RCC 7860 (cell line): ENCODE measurements at places on chromosomes 7 and 10.

- DNase-seq = peak; percentile 13
Measured at GRCh38 chr7:33904681-33905388, 504 bp upstream of the BMPER start.

- no peak for DNase-seq
Measured at GRCh38 chr10:128382225-128382624, 256.0 kb upstream of the MKI67 start.

DNA sequence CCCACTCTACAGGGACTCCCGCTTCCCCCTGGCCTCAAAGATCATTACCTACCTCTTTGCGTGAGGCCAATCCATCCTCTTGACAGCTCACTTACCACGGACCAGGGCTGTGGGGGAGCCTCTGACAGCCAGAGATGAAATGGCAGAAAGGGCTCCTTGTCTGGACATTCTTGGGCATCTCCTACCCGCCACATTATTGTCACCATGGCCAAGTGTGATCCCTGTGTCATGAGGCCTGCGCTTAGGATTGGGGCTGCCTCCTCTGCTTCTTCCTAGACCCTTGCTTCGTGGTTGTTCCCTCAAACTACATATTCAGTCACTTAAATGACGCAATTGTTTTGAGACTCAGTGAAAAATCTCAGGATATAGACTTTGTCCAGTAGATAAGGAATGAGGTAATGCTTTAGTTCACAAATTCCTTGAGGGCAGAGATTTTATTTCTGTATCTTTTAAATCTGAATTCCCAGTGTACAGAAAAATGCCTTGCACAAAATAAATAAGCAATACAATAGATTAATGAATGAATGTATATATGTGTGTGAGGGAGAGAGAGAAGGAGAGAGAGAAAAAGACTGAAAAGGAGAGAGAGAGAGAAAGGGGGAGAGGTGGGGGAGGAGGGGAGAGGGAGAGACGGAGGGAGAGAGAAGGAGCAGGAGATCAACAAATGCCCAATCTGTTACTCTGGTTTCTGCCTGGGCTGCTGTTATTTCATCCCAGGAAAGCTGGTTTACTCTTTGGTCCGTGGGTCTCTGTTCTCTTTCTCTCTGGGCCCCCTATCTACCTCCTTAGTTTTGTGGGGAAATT lies 159.0 kb downstream of the PLXNA4 start:
- DNase-seq = no peak

- DNase-seq = no peak
Measured at GRCh38 chr7:140489026-140489359, 9.7 kb upstream of the MKRN1 start.

DNA sequence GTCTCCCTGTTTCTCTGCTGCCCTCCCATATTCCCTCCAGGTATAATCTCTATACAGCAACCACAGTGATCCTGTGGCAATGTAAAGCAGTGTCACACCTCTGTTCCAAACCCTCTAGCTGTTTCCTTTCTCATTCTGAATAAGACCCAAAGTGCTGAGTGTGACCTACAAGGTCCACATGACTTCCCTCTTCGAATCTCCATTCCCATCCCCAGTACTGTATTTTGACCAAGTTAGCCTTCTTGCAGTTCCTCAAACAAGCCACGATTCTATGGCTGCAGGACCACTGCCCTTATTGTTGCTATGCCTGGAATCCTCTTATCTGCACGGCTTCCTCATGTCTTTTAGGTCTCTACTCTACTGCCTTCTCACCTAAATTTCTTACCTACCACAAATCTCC lies 291.9 kb downstream of the DOCK4 start:
- no peak for DNase-seq

DNA sequence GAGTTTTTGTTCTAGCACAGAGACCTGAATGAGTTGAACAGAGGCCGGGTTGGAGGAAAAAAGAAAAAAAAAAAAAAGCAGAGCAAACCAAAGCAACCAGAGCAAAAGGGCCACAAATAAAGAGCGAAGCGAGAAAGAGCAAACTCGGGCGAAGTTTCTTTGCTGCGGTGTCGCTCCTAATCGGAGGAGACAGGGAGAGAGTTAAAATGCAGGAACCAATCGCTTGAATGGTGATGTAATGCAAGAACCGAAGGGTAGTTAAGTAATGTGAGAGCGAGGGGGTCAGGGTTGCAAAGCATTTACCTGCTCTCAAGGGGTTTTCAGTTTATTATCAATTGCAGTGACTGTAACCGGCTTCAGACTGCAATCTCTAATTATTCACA lies 271.7 kb downstream of the TRIL start:
- DNase-seq = peak; percentile 73

DNA sequence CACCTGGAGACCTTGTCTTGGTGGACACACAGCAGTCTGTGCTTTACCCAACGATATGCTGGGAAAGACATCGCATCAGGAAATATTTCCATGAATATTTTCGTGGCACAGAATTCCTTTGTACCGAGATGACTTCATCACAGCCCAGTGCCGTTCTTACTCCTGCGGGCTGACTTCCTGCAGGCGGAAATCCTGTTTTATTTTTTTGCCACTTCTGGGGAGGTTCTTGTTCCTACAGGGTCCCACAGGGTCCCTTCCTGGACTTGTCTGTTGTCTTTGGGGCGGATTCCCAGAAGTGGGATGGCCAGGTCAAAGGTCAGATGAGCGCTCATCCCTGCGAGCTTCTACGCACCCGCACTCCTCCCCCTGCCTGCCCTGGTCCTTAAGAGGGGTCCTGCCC lies 86.5 kb downstream of the DNAJB6 start:
- no peak for DNase-seq

GRCh38 chr10:132884041-132884440 lies 58.3 kb downstream of the CFAP46 start:
- no peak for DNase-seq

DNA sequence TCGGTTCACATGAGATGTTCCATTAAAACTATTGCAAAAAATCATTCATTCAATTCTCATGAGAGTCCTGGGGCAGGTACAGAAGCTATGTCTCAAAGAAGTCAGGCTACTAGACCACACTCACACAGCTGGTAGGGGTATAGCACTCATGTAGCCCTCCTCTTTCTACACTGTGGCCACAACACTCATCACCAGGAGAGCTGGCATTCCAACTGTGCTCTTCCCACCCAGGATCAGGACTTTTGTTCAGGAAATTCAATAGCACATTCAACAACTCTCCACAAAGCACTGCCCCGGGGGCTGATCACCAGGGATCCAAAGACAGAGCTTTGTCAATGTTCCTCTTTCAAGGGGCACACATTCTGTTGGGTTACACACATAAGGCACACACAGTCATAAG lies 31.0 kb upstream of the C10orf90 start:
- no peak for DNase-seq

GRCh38 chr7:155764438-155764793 lies 47.8 kb downstream of the SHH start:
- DNase-seq = no peak

DNA sequence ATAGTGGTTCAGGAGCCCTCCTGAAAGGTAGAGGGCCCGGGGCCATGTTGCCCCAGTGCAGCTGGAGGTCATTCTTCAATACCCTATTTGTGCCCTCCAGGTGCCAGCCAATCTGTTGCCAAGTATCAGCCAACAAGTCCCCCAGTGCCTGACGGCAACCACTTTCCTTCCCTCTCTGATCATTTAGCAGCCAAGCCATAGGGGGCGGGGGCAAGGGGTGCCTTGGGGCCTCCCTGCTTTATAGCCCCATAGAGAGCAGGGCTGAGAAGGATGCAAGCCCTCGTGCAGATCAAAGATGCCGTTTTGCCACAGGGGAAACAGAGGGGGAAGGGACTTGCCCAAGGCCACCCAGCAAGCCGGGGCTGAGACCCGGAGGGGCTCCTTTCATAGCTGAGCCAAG lies 149.0 kb upstream of the CHST15 start:
- DNase-seq = no peak

GRCh38 chr10:104127411-104127810 lies 5.4 kb downstream of the SFR1 start:
- DNase-seq = no peak

DNA sequence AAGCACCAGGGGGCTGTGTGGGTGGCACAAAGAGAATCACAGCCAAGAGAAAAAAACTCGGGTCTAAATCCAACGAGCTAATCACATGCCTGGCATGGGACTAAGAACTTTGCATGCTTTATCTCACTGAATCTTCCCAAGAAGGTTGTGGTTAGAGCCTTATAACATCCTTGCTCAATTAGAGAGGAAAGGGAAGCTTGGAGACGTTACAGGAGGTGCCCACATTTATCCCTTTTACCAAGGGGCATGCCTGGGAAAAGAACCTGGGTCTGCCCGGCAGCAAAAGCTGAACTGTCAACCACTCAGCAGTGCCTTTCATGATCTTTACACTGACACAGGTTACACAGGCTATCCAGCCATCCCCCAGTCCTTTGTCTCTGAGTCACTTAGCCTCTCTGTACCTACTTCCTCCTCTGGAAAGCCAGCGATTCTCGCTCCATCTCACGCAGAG lies 190.1 kb downstream of the PRPF18 start:
- DNase-seq = peak; percentile 66

DNA sequence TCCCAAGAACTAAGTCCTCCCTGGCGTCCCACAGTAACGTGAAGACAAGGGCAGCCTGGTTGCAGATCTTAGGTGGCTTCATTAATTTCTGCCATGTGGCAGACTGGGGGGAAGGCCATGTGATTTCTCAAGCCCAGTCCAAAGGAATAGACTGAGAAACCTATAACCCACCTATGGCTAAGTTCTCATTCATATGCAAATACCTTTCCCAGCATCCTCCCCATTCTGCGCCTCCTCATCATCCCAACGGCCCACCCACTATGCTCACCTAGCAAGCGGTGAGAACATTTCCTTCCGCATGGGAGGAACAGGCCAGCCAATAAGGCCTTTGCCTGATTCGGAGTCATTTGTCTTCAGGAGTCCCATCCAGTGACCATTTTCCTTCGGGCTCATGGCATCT lies 8.2 kb upstream of the CLEC2L start:
- DNase-seq = no peak
